Caco-2 (cell line): ENCODE measurements at places on chromosomes 7 and 10. TPM values are rescaled to one million over a fixed set of nuclear protein-coding genes. Genes with fewer than 3 reads are reported as not detected.

GRCh38 chr7:157445956-157446295, 109.1 kb downstream of the DNAJB6 start:
- DNase-seq: no peak

- no peak for DNase-seq
These were observed 43.9 kb downstream of the TNS3 start for GRCh38 chr7:47537716-47538675.

DNA sequence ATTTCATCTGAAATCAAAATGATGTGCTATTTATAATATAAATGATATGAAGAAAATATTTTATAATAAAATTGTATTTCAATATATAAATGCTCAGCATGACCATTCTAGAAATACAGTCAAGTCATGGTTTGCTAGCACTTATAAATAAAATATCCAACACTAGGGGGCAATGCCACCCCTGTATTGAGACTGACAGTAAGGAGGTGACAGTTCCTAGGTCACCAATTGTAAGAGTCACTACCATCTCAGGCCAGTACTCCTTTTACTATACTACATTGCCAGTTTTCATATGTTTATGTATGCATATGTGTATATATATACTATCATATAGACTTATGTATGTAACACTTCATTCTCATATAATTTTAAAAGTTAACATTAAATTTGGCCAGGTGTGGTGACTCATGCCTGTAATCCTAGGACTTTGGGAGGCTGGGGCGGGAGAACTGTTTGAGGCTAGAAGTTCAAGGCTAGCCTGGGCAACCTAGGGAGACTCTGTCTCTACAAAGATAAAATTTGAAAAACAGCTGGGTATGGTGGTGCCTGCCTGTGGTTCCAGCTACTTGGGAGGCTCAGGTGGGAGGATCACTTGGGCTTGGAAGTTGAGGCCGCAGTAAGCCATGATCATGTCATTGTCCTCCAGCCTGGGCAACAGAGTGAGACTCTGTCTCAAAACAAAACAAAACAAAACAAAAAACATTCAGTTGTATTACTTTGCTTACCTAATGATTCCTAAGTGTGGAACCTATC, 2.4 kb upstream of the CNOT4 start:
- peak; percentile 76 for DNase-seq

DNA sequence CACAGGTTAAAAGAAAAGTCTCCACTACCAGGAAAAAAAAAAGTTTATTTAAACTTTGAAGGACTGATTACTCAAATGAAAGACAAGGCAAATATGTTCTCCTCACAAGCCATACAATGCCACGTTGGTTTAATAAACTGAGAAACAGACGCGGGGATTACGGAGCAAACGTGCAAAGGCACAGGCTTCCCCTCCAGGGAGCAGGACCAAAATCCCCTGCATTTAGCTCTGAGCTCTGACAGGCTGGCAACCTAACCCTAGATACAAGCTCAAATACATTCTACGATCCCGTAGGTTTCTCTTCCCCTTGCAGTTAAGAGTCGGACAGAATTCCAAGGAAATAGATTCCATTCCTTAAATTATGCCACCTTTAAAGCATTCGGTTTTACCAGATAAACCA, 7.7 kb upstream of the GRB10 start:
- no peak for DNase-seq

DNA sequence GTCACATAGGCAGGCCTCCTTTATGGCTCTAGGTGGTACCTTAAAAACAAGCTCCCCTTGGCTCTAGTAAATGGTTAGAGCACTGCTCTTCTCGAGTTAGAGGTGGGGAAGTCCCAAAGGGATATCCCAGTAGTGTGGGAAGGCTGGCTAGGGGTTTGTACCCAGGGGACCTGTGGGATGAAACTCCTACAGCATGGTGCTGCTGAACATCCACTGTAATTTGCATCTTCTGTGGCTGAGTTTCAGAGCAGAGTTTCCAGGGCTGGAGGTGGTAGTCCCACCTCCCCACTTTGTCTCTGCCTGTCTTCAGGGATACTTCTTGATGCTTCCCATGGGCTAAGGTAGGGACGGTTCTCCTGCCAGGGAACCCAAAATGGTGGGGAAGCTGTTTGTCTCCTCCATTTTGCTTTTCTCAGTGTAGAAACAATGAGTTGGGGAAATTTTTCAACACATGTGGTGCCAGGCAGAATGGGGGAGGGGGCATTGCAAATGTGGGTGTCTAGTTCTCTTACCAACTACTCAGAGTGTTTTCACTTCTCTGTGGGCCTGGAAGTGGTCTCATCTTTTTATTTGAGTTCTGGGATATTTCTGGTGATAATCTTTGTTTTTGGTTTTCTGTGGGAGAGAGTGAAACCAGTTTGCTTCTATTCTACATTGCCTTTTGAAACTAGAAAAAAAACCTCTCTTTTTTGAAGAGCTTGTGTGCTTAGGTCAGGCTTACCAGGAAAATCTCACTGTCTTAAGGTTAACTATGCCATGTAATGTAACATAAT, 36.3 kb downstream of the SCART1 start:
- no peak for DNase-seq

DNA sequence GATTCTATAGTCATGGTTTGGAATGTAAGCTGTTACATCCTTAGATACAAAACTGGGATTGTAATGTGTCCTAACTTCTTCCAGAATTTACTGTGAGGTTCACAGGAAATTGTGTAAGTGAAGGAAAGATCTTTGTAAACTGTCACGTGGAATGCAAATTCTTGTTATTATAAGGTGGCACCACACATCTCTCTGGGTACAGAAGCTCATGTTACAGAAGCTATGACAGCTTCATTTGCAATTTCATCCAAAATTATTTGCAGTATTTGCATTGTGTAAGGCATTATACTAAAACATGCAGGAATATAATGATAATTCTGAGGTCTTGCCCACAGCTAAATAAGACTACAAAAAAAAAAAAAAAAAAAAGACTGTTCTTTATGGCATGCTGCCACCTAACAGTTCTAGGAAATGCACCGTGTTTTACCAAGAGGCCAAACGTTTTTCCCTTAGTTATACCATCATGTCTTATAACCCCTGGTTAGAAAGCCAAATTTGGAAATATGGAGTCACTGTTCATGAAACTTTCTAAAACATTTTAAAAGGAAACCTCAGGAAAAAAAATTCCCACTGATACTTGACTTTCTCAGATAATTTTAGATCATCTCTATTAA, 17.6 kb downstream of the MINDY3 start:
- DNase-seq: no peak

- peak; percentile 17 for DNase-seq
These were observed 9.9 kb downstream of the TMEM72 start for GRCh38 chr10:44921061-44921460.

DNA sequence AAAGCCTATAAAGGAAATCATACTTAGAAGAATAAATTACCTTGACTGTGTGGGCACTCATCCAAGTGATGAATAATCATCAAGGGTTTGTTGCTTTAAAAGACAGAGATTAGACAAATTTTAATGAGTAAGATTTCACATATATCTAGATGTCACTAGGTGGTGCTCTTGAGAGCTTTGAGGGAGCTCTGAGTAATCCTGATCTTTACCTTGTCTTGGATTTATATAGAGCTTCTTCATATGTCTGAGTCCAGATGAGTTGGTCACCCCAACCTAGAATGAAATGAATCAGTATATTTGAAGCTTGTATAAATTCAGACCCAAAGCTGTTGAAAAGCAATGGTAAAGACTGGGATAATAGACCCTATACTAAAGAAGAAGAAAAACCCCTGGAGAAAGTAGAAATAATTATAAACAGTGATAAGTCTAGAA, 3.7 kb downstream of the AGR2 start:
- peak; percentile 44 for DNase-seq

DNA sequence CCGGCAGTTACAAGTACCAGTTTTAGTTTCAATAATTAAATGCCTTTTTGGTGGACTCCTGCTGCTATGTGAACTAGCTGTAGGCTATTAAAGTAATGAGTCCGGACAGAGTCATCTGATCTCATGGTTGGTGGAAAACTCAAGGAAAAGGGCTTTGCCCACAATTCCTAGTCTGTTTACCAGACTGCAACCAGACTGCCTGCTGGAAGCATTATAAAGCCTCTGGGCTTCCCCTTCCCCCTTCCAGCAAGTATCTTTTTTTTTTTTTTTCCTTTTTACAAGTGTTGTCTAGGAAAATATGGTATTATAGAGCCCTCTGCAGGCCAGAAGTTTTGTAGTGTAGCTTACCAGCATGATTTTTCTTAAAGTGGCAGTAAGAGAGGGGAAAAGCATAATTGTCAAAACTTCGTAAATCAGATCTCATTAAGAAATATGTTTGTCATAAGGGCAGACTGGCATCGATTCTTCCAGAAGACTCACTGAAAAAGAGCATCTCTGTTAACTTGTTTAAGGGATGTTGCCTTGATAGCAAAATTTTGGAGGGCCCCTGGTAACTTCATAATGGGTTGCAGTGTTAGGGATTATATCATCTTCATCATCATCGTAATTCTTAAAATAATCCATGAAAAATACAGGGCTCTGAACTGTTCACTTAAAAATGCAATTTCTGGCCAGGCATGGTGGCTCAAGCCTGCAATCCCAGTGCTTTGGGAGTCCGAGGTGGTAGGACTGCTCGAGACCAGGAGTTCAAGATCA, 181.3 kb downstream of the TAX1BP1 start:
- peak; percentile 68 for DNase-seq

DNA sequence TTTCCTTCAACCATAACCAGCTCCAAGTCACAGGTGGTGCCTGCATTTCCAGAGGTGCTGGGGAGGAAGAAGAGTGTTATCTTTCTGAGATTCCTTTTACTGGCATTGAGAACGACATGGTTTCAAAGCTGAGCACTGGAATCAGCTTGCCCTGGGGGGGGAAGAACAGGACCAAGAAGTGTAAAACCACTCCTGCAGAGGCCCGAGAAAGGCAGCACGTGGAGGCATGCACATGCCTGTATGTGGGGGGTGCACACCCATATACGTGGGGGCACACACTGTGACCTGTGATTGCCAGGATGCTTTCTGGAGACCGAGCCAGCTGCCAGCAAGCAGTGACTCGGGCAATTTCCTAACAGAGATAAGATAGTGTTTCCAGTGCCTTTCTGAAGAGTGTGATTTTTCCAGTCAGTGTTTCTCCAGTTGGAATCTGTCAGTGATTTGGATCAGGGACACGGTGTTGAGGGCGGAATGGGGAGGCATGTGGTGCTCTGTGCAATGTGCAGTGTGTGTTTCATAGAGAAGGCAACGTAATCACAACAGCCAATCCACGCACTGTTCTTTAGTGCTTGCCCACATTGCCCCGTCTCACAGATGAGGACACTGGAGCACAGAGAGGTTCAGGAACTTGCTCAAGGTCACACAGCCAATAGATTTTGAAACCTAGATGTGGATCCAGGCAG, 4.2 kb downstream of the LRRC27 start:
- no peak for DNase-seq

DNA sequence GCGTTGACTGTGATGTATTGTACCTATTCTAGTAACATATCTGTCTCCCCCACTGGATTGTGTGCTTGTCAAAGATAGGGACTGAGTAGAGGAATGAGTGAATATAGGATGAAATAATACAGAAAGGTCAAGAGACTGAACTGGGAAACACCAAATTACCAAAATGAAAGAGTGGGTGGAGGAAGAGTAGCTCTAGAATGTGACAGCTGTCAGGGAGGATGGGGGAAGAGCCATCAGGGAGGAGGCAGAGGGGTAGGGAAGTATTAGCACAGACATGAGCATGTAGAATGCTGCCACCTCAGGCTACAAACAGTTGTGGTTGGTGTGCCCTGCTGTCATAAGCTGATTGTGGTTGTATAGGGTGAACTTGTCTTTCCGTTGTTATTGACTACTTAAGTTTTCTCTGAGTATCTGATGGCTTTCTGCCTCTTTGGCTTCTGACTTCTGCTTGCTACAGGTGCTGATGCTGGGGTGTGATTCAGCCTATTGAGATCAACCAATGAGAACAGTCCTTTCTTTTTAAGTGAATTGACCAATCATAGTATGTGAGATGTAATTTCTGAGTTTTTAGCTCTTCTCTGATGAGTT, 5.6 kb downstream of the CCSER2 start:
- DNase-seq: no peak

- DNase-seq: no peak
These were observed 7.3 kb downstream of the FGFBP3 start for GRCh38 chr10:91901784-91902677.

DNA sequence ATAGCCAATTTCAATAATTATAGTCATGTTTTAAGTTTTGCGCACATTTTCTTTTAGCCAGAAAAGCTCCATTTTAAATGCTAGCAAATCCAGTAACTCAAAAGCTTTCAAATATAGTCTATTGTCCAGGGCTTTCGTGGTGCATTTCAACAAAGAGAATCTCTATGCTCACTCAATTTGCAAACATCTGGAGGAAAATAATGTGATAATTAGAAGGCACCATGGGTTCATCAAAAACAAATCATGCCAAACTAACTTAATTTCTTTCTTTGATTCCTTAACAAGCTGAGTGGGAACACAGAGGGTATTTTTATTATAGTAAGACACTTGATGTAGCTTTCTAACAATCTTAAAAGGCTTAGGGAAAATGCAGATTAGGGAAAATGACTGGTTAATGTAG, 179.8 kb downstream of the NXPH1 start:
- no peak for DNase-seq

- DNase-seq: no peak
These were observed 10.7 kb downstream of the AMZ1 start for GRCh38 chr7:2698581-2699288.

DNA sequence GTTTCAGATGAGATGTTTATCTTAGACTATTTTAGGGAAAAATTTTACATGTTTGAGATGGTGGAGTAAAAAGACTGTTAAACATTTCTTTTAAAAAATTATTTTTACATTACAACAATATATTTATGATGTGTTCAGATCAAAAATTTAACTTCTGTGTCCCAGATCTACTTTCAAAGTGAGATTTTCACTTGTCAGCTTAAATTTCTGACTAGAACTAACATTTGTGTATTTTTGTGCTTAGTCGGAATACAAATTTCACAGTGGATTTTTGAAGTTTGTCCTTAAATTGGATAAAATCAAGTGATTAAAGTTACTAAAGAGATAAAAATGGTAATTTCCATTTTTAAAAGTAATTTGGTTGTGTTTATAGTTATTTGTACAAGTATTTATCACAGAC, 24.9 kb downstream of the TMEM106B start:
- DNase-seq: no peak

DNA sequence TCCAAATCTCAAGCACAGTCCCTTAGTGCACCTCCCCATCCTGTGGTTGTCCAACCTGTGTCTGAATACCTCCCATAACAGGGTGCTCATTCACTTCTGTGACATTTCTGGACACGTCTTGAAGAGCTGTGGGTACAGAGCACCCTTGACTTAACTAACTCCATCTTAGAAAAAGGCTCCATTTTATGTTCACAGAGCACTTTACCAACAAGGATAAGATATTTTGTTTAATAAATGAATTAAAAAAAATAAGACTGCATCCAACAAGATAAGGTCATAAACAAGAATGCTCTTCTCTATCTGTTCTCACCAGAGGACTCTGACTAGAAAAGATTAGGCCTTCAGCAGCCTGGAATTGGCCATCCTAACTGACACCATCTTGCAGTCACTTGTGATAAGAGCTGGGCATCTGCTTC, 335.2 kb upstream of the ZNF32 start:
- DNase-seq: no peak

NODAL gene
- 0.59 and 1.3 TPM in 2 replicates for total RNA-seq

MYH16 gene
- not detected in 2 replicates for total RNA-seq

SPAM1 gene
- total RNA-seq: not detected in 2 replicates

CPVL gene
- total RNA-seq: 108 and 109 TPM in 2 replicates

CFAP70 gene
- total RNA-seq: 0.26 and 0.39 TPM in 2 replicates

BTBD16 gene
- total RNA-seq: not detected in 2 replicates

WNT8B gene
- total RNA-seq: 0.14 TPM in 1 of 2 replicates, not detected in the other

KCTD7 gene
- total RNA-seq: 17.0 and 17.3 TPM in 2 replicates

SFMBT2 gene
- total RNA-seq: not detected in 2 replicates

TDRD1 gene
- total RNA-seq: 0.14 TPM in 1 of 2 replicates, not detected in the other

MMP21 gene
- not detected in 2 replicates for total RNA-seq

OPN1SW gene
- not detected in 2 replicates for total RNA-seq

ZNF727 gene
- not detected in 2 replicates for total RNA-seq

CCL26 gene
- not detected in 2 replicates for total RNA-seq
